ENCODE measurements at places on chromosomes 2 and 18.

DNA sequence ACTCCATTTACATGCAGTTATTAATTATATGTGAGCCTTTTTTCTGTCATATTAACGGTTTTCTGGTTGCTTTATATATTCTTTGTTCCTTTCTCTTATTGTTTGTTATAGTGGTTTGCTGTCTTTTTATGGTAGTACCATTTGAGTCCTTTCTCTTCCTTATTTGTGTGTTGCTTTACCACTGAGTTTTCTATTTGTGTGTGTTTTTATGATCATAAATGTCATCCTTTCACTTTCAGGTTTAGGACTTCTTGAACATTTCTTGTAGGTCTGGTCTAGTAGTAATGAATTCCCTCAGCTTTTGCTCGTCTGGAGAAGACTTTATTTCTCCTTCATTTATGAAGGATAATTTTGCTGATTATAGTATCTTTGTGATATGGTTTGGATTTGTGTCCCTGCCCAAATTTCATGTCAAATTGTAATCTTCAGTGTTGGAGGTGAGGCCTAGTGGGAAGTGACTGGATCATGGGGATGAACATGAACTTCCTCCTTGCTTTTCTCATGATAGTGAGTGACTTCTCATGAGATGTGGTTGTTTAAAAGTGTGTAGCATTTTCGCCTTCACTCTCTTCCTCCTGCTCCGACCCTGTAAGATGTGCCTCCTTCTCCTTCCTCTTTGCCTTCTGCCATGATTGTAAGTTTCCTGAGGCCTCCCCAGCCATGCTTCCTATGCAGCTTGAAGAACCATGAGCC is 11.5 kb downstream of the GCC2 start:
- no peak for DNase-seq

GRCh38 chr18:21703241-21703820 is 1.2 kb downstream of the ABHD3 start:
- no peak for DNase-seq

DNA sequence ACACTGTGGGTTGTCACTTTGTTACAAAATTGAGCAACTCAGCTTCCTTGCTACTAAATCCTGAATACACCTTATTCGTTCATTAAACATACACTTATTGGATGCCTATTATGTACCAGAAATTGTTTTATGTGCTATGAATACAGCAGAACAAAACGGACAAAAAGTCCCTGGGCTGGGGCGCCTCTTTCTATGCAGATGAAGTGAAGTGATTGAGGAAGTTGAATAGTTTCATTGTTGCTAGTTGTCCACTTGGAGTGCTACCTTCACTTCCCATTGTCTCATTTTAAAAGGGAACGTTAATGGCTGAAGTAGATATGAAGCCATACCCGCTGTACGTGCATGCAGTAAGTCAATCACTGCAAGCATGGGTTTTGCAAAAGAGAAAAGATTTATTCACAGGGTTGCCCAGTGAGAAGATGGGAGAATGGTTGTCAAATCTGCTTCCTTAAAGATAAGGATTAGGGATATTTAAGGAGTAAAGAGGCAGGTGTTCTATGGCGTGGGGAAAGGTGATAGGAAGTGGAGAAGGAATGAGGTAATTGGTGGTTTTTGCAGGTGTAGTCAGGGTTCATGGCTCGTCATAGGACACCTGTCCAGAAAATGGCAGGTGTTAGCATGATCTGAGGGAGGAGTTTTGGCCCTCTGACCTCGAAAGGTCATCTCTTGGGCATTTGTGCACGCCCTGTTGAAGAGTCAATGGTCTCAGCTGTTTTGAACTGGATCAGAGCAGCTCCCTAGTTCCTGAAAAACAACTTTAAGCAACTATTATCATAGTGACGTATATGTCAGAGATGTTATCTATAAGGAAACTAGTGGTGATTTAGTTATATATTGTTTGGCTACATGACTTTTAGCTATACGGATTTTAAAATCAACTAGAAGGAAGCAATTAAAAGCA is 23.5 kb downstream of the TRPM8 start:
- no peak for DNase-seq

DNA sequence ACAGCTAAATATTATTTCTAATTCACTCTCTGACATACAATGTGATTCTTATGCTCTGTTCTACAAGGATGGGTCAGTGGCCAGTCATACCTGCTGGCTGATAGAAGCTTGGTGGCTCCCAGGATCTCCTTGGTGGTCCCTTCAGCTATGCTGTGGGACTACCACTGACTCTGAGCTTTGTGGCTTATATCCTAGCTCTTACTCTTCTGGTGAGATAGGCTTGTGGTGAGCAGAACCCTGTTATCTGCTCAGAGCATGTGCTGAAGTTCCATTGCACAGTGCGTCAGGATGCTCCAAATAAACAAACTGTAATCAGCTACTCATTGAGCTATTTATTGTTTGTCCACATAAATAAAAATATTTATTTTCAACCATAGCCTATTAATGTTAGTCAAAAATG is 51.7 kb downstream of the MFSD6 start:
- no peak for DNase-seq

- DNase-seq = no peak
These were observed 17.4 kb upstream of the MOCOS start for GRCh38 chr18:36169938-36170337.

DNA sequence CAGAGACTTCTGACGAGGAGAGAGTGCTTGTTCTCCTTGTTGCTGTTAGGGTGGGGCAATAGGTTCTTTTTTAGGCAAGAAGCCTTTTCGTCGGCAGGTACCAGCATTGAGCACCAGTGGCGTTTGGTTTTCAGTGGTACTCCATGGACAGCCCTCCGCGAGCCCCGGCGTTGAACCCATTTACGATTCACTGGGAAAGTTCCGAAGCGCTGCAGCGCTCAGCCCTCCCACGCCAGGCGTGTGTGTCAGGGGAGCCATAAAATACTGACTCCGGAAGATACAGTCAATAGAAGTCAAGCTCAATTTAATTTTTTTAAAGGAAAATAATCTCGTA is 494 bp upstream of the ROCK1 start:
- peak; percentile 16 for DNase-seq

GRCh38 chr18:39349801-39350200 is 1784.2 kb upstream of the CELF4 start:
- no peak for DNase-seq

GRCh38 chr2:119756837-119757236 is 2.9 kb upstream of the PTPN4 start:
- DNase-seq = no peak

GRCh38 chr18:63293935-63294334 is 25.6 kb downstream of the BCL2 start:
- no peak for DNase-seq

DNA sequence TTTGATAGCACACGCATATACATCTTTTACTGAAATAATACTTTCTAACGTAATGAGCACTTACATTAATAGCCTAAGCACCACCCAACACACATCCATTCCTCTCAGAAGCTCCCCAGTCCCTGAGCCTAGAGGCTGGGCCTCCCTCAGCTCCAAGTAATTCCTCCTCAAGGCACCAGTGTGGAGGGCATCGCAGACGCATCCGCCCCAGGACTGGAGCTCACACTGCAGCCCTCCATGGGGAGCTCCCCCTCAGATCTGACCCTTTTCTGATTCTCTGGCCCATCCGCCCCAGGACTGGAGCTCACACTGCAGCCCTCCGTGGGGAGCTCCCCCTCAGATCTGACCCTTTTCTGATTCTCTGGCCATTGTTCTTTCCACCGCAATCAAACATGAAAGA is 60.4 kb upstream of the SNTG2 start:
- DNase-seq = no peak

DNA sequence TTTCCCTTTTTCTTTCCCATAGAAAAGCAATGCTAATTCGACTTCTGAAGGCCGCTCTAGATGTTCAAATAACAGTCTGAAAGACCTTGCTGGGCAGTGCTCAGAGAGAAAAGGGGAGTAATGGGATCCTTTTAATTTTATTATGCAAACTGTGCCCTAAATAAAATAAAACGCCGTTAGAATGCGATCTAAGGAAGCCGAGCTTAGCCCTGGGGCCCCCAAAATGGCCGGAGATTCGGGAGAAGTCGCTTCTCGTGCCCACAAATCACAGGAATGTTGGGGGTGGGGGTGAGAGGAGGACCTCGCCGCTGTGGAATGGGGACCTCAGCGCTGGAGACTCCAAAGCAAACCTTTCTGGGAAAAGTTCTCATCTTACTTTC is 8.4 kb upstream of the POU3F3 start:
- DNase-seq = no peak

DNA sequence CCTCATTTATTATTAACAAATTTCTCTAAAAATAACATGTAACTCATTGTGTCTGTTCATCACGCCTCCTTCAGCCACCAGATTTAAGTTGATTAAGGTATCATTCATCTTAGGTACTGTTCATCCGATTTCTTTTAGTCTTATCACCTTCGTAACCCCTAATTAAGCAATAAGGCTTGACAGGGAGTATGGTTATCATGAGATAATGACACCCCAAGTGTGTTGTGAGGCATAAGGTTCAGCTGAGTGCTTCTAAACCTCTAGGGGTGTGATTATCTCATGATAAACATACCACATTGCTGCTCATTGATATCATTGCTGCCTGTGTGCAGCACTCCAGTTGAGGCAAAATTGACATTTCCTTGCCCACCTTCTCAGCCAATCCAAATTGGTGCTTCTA is 158.9 kb upstream of the BOD1L2 start:
- DNase-seq = no peak

GRCh38 chr18:27491772-27492171 is 306.7 kb upstream of the CHST9 start:
- no peak for DNase-seq

- no peak for DNase-seq
These were observed 86.9 kb upstream of the LMAN1 start for GRCh38 chr18:59446012-59446411.

DNA sequence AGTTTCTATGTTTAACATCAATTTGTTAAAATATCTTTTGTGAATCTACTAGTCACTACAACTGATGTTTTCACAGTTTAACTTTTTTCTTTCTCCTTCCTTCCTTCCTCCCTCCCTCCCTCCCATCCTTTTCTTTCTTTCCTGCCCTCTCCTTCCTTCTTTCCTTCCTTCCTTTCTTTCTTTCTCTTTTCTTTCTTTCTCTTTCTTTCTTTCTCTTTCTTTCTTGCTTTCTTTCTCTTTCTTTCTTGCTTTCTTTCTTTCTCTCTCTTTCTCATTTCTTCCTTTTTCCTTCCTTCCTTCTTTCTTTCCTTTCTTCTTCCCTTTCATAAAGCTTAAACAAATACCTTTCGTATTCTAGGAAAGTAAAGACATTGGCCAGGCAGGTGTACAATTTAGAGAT is 2083.0 kb upstream of the CELF4 start:
- no peak for DNase-seq

GRCh38 chr2:66443186-66443978 is 8.5 kb downstream of the MEIS1 start:
- DNase-seq = no peak

GRCh38 chr2:85134896-85135659 is 1.9 kb downstream of the TCF7L1 start:
- no peak for DNase-seq

GRCh38 chr2:138364554-138365162 is 136.9 kb upstream of the SPOPL start:
- DNase-seq = no peak

GRCh38 chr2:169891593-169892298 is 64.5 kb downstream of the UBR3 start:
- DNase-seq = no peak

- DNase-seq = no peak
These were observed 14.4 kb upstream of the BBS5 start for GRCh38 chr2:169464882-169465281.

DNA sequence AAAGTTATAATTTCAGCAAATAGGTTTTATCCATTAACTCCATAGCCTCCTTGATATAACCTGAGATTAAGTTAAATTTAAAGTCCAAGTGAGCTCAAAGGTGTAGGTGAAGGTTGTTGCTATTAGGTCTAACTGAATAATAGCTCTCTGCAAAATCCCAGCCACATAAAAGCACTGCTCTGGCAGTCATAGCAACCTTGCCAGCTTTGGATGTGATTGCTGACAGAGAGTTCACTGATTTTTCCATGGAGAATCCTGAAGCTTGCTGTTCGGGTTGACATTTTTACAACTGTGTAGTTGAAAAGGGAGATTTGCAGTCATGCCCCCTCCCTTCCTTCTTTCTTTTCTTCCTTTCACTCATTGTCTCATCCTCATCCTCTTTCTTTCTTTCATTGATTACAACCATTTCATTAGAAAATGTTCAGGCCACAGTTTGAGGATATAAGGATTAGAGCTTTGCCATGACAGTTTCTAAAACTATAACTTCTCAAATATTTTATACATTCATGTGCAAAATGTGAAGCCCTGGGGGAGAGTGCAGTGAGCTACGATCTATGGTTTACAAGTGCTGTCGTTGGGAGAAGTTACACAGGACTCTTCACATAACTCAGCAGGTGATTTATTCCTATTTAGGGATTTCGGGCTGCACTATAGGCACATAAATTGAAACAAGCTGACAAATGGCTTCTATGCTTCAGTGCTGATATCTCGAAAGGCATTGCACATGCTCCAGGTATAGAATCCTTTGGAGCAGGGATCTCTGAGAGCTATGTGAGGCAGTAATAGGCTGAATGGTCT is 193.8 kb downstream of the LRRTM4 start:
- DNase-seq = no peak

GRCh38 chr2:192500550-192501200 is 305.9 kb upstream of the TMEFF2 start:
- DNase-seq = no peak

DNA sequence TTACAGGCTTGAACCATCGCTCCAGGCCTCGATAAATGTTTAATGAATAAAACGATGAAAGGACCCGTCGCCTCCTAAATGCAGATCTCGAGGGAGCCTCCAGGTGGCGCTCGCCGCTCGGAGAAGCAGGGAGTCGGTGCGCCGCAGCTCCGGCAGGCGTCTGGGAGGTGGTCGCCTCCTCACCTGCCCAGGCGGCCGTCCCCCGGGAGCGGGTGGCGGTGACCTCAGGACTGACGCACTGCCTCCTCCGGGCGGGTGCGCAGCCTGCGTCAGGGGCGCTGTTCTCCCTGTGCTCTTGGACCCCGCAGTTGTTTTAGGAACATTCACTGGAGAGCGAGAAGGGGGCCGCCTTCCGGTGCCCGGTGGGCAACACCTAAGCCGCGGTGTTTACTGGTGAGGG is 38.6 kb upstream of the POLE4 start:
- peak; percentile 65 for DNase-seq

GRCh38 chr2:118616432-118616831 is 231.0 kb downstream of the EN1 start:
- no peak for DNase-seq

DNA sequence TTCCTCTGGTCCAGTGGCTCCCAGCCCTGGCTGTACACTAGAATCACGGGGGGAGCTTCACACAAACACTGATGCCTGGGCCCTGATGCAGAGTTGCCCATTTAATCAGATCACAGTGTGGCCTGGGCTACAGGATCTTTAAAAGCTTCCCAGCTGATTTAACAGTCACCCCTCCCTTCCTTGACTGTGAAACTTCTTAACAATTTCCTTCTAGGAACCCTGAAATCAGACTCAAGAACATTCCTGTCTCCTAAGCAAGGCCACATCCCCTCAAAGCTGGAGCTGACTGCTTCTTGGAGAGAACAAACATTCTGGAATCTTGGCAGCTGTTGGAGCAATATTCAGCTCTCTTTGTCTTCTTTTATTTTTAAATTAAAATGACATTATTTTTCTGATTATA is 88.7 kb downstream of the ADD2 start:
- DNase-seq = no peak

GRCh38 chr2:12718015-12718671 is 1.4 kb downstream of the TRIB2 start:
- DNase-seq = no peak

GRCh38 chr2:197209742-197210408 is 100.7 kb downstream of the ANKRD44 start:
- DNase-seq = no peak
